Suprapubic skin (tissue), 4 donors: ENCODE measurements at places on chromosomes 16 and 17. TPM values are rescaled to one million over a fixed set of nuclear protein-coding genes. Genes with fewer than 3 reads are reported as not detected.

- no peaks in the 10 kb centered on the region for H3K36me3 ChIP-seq
- H3K27ac ChIP-seq: no peak overlapping the region
- no peaks in the 10 kb centered on the region for H3K27me3 ChIP-seq
- no peak for DNase-seq
Observed at GRCh38 chr16:11526655-11527350, 59.9 kb downstream of the LITAF start.

GRCh38 chr16:66093191-66093590 lies 273.3 kb upstream of the CDH5 start:
- peaks cover 3% of the 10 kb centered on the region for H3K4me1 ChIP-seq
- no peaks in the 10 kb centered on the region for H3K27me3 ChIP-seq
- no peak overlapping the region for H3K4me3 ChIP-seq
- DNase-seq: no peak

- DNase-seq: no peak
- H3K27ac ChIP-seq: no peak overlapping the region
- peaks cover 23% of the 10 kb centered on the region for H3K4me1 ChIP-seq
- H3K4me3 ChIP-seq: peak overlapping the region; percentile 13
Observed at GRCh38 chr17:49224198-49224996, 6.2 kb downstream of the PHOSPHO1 start.

- H3K27me3 ChIP-seq: peaks cover 25% of the 10 kb centered on the region
- DNase-seq: no peak
- H3K36me3 ChIP-seq: no peaks in the 10 kb centered on the region
- H3K27ac ChIP-seq: no peak overlapping the region
- H3K4me3 ChIP-seq: no peak overlapping the region
- peaks cover 13% of the 10 kb centered on the region for H3K4me1 ChIP-seq
Observed at GRCh38 chr16:71384073-71384724, 25.7 kb downstream of the CALB2 start.

DNA sequence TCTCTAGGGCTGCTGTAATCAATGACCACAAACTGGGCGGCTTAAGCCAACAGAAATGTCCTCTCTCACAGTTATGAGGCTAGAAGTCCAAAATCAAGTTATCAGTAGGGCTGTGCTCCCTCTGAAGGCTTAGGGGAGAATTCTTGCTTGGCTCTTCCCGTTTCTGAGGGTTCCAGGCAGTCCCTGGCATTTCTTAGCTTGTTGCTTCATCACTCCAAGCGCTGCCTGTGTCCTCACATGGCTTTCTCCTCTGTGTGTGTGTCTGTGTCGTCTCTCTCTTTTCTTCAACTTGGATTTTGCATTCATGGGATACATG lies 13.7 kb upstream of the CDC42EP4 start:
- H3K36me3 ChIP-seq: no peaks in the 10 kb centered on the region
- H3K4me3 ChIP-seq: no peak overlapping the region
- no peaks in the 10 kb centered on the region for H3K27me3 ChIP-seq
- H3K27ac ChIP-seq: no peak overlapping the region

- H3K4me1 ChIP-seq: peaks cover 8% of the 10 kb centered on the region
- no peak for DNase-seq
- H3K4me3 ChIP-seq: no peak overlapping the region
- H3K27me3 ChIP-seq: no peaks in the 10 kb centered on the region
Observed at GRCh38 chr17:45889579-45889978, 4.8 kb upstream of the MAPT start.

DNA sequence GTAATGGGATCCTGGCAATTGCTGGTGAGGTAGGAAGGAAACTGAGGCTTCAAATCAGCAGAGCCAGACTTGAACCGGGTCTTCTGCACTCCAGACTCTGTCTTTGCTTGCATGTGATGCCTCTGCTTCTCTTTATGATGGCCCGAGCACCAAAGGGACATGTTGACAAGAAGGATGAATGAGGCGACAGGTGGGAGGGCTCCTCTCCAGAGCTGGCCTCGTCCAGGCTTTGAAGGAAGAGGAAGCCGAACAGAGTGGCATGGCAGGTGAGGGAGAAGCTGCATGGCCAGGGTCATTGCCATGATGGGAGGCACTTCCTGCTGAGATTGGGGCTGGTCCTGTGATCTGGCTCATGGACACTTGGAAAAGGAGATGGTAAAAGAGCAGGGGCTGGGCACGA lies 40.8 kb downstream of the AKAP1 start:
- H3K4me3 ChIP-seq: no peak overlapping the region
- DNase-seq: no peak
- peaks cover 29% of the 10 kb centered on the region for H3K36me3 ChIP-seq
- H3K27ac ChIP-seq: no peak overlapping the region
- no peaks in the 10 kb centered on the region for H3K4me1 ChIP-seq

- no peak overlapping the region for H3K4me3 ChIP-seq
- H3K27me3 ChIP-seq: peaks cover 9% of the 10 kb centered on the region
- H3K4me1 ChIP-seq: no peaks in the 10 kb centered on the region
- no peak for DNase-seq
- H3K27ac ChIP-seq: no peak overlapping the region
- H3K36me3 ChIP-seq: no peaks in the 10 kb centered on the region
Observed at GRCh38 chr17:71824671-71825070, 296.1 kb upstream of the SOX9 start.

DNA sequence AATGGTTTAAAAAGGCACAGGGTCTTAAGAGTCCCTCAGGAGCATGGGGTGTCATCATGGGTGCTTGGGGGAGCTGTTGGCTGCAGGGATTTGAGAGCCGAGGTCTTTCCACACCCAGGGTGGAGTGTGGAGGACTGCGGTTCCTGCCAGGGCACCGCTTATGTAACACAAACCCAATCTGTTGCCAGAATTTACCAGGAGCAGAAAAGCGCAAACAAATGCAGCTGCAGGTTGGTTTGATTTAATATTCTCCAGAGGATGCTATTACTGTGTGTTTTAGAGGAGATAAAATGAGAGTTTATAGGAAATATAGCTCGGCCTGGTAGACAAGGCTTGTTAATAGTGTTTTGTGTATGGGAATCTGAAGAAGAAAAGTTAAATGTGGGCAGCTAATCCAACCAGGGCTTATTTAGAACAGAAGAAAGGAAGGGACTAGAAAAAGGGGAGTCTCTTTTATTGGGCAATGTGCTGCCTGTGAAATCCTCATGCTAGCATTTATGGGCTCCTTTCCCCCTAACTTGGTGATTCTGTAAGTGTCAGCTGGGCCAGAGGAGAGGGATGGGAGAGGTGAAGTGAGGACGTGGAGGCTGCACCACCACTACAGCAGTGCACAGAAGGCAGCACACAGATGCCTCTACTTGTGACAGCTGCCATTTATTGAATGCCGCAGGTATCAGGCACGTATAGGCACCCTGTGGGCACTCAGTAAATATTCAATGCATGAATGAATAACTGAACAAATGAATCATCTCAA lies 174.7 kb downstream of the KATNIP start:
- H3K27me3 ChIP-seq: no peaks in the 10 kb centered on the region
- peak overlapping the region; percentile 12 for H3K27ac ChIP-seq
- no peak overlapping the region for H3K4me3 ChIP-seq
- no peaks in the 10 kb centered on the region for H3K36me3 ChIP-seq
- peaks cover 60% of the 10 kb centered on the region for H3K4me1 ChIP-seq

DNA sequence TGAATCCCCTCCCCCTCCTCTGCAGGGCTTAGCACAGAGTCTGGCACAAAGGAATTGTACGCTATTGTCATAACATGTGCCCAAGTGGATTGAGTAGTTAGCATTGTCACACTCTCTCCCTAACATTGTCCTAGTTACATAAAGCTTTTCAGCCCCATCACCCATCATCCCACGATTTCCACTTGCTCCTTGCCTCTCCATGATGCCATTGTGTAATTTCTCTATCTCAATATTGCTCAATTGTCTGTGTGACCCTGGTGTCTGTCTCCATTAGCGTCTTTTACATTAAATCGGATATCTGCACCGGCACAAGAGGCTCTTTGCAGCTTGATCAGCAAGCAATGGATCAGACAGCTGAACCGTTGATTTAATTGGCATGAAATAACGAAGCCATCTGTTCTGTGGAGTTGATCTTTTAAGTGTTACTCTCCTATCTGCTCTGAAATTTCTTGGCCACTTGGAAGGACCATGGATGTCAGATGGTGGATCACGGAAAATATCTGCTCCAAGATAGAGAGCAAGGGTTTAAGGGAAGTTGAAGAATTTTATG lies 77.0 kb upstream of the HS3ST4 start:
- H3K27ac ChIP-seq: no peak overlapping the region
- H3K4me3 ChIP-seq: no peak overlapping the region
- DNase-seq: no peak

GRCh38 chr16:49181791-49182518 lies 99.7 kb downstream of the CBLN1 start:
- H3K27ac ChIP-seq: no peak overlapping the region
- H3K4me1 ChIP-seq: no peaks in the 10 kb centered on the region
- DNase-seq: no peak
- H3K4me3 ChIP-seq: no peak overlapping the region

GRCh38 chr17:81413497-81414135 lies 18.4 kb downstream of the BAHCC1 start:
- no peak overlapping the region for H3K27ac ChIP-seq
- no peaks in the 10 kb centered on the region for H3K27me3 ChIP-seq
- no peak for DNase-seq
- no peaks in the 10 kb centered on the region for H3K36me3 ChIP-seq

- no peaks in the 10 kb centered on the region for H3K36me3 ChIP-seq
- no peaks in the 10 kb centered on the region for H3K27me3 ChIP-seq
- peak; percentile 76 for DNase-seq
- H3K4me3 ChIP-seq: no peak overlapping the region
- H3K27ac ChIP-seq: no peak overlapping the region
Observed at GRCh38 chr16:78770353-78771091, 671.1 kb downstream of the WWOX start.

- no peaks in the 10 kb centered on the region for H3K27me3 ChIP-seq
- no peak for DNase-seq
- H3K36me3 ChIP-seq: no peaks in the 10 kb centered on the region
Observed at GRCh38 chr17:16922386-16923096, 49.4 kb downstream of the TNFRSF13B start.

GRCh38 chr16:57660715-57661463 lies 7.2 kb upstream of the ADGRG3 start:
- no peaks in the 10 kb centered on the region for H3K27me3 ChIP-seq
- no peaks in the 10 kb centered on the region for H3K4me1 ChIP-seq
- no peak for DNase-seq
- H3K4me3 ChIP-seq: no peak overlapping the region

GRCh38 chr16:51960931-51961330 lies 586.0 kb downstream of the TOX3 start:
- H3K36me3 ChIP-seq: no peaks in the 10 kb centered on the region
- DNase-seq: no peak
- no peaks in the 10 kb centered on the region for H3K27me3 ChIP-seq
- no peaks in the 10 kb centered on the region for H3K4me1 ChIP-seq
- H3K27ac ChIP-seq: no peak overlapping the region

GRCh38 chr17:17780922-17781590 lies 55.7 kb downstream of the SREBF1 start:
- no peaks in the 10 kb centered on the region for H3K27me3 ChIP-seq
- H3K4me1 ChIP-seq: peaks cover 67% of the 10 kb centered on the region
- DNase-seq: no peak
- H3K27ac ChIP-seq: peak overlapping the region; percentile 49
- H3K4me3 ChIP-seq: peak overlapping the region; percentile 63
- H3K36me3 ChIP-seq: no peaks in the 10 kb centered on the region

CEMP1 gene
- 3.9 TPM for total RNA-seq

PIEZO1 gene
- 269 TPM for total RNA-seq

ABCC11 gene
- total RNA-seq: 0.13 TPM

TBC1D3I gene
- total RNA-seq: not detected

CDH3 gene
- total RNA-seq: 96.8 TPM

SLC12A3 gene
- not detected for total RNA-seq

KRTAP4-5 gene
- total RNA-seq: 1.1 TPM

CNGB1 gene
- 0.08 TPM for total RNA-seq
